ENCODE measurements at places on chromosomes 5 and 9.

DNA sequence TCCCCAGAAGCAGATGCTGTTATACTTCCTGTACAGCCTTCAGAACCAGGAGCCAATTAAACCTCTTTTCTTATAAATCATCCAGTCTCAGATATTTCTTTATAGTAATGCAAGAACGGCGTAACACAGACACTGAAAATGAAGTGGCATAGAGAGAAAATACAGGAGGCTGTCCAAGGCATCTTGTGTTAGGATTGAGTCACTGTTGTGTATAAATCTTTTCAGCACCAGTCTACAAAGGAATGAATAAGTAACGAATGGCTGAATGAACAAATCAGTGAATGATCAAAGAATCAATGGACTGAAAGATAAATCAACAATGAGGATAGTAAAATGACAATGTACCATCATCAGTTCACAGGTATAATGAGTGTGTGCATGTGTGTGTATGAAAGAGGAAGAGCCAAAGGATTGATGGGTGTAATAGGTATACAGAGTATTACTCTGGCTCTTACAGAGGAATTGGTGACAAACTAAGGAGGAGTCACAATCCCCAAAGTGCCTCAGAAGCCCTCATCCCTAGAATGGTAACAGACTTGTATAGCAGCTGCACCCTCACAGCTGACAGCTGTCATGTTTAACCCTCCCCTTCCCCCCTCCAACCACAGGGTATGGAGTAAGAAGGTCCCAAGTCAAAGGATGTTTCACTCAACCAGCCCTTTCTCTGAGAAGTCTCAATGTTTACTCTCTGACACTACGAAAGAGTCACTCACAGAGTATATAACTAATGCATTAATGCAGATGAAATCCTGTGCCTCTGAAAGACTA lies 29.8 kb upstream of the MIER3 start:
- no peak for DNase-seq

GRCh38 chr9:129995409-129996160 lies 47.4 kb downstream of the FNBP1 start:
- DNase-seq = no peak

DNA sequence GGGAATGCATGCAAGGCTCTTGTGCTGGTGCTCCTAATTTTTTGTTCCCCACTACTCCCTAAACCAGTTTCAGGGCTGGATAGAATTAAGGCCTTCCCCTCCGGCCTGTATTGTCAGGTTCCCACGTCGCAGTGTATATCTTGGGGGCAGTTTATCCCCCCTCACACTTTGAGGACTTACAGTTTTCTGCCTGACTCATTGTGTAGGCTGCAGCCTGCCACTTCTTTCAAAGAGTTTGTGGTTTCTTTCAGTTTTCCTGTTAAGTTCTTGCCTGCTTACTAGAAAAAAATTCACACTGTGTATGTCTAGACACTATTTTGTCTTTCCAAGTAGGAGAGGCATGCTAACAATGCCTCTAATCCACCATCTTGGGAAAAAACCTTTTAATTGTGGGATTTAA lies 28.4 kb upstream of the BTNL3 start:
- no peak for DNase-seq

- DNase-seq = no peak
Observed at GRCh38 chr5:139828207-139828895, 32.7 kb downstream of the PSD2 start.

GRCh38 chr5:12861886-12862654 lies 957.8 kb upstream of the CTNND2 start:
- no peak for DNase-seq

GRCh38 chr5:6572825-6573380 lies 59.9 kb downstream of the NSUN2 start:
- no peak for DNase-seq

DNA sequence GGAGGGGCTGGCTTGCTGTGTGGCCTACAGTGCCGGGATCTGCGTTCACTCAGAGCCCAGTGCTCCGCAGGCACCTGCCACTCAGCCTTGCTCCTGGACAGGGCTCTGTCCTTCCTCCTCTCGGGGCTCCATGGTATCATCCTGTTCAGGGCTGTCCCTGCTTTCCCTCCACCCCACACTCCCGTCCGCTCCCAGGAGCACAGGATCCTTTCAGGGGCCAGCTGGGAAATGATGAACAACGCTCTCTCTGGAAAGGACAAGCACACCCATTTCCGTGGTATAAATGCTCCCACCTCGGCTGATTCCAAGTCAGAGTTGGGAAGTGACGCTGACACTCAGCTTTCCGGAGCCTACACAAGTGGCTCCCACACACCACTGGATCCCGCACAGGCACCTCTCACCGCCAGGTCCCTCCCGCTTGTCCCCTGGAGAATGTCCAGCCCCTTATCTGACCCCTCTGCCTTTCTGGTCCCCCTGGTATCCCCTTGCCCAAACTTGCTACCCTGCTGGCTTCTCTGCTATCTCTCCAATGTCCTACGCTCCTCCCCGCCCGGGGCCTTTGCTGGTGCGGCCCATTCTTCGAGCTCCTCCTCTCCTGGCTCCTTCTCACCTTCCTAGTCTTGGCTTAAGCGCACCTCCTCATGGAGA lies 21.3 kb downstream of the HMCN2 start:
- no peak for DNase-seq

- DNase-seq = no peak
Observed at GRCh38 chr5:173217626-173218397, 17.2 kb downstream of the NKX2-5 start.

DNA sequence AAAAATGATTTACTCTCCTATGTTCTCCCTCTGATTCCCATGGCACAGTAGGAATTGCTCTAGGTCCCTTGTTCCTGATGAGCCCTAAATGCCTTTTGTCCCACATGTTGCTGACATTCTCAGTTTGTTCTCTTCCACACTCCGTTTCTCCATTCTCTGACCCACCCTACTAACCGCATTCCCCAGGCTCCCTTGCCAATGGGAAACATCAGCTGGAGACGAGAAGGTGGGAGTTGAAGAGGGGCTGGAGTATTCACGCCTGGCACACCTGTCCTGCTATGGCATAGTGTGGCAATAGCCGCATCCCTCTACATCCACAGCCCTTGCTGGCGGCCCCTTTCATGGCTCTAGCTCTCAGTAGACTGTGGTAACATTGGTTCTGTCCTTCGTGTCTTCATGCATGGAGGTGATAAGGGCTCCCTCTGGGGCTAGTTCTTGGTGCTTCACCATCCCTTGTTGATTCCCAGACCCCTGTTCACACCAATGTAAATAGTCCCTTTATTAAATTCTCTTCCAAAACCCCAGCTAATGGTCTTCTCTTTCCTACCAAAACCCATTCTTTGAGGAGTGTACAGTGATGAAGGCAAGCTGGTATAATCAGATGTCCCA lies 16.4 kb upstream of the ARL15 start:
- DNase-seq = no peak

DNA sequence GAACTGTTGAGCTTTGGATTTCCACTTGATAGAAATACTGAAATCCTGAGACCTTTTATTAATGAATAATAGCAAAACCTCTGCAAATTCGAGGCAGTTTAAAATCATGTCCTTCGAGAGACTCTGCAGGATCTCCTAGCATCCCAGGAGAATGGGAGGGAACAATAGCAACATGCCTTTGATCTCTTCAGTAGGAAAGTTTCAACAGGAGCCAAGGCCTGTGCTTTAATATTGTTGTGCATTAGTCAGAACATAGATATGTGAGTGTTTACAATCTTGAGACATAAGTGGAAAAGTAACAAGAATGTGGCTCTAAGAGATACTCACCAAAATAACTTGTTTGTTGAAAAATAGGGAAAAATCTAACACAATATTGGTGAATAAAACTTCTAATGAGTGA lies 83.3 kb upstream of the LHFPL2 start:
- DNase-seq = no peak

- no peak for DNase-seq
Observed at GRCh38 chr9:136093346-136093986, 1.6 kb downstream of the NACC2 start.

GRCh38 chr5:154761046-154761736 lies 6.0 kb downstream of the LARP1 start:
- no peak for DNase-seq

DNA sequence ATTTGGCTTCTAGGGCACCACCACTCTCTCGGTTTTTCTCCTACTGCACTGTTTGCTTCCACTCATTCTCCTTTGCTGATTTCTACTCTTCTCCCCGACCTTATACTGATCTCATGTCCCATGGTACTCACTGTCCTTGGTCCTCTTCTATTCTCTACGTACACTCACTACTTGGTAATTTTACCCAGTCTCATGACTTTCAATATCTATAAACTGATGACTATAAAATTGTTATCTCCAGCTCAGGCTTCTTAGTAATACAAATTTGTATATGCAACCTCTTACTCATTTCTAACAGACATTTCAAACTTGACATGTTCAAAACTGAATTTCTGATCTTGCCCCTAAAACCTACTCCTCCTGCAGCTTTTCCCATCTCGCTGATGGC lies 4.1 kb downstream of the RAPGEF6 start:
- DNase-seq = no peak

DNA sequence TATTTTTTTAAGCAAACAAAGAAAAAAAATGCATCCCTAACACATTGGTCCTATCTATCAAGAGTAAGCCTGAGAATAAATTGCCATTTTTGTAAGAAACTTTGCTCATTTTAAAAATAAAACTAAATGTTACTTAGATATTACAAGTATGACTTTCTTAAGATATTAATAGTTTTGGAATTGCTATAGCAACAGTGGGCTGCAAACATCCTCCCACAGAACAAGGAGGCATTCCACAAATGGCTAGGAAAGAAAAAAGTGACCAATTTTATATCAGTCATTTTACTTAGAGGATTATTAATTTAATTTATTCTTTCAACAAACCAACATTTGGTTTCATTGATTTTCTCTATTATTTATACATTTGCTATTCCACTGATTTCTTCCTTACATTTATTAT lies 63.7 kb downstream of the LURAP1L start:
- no peak for DNase-seq

DNA sequence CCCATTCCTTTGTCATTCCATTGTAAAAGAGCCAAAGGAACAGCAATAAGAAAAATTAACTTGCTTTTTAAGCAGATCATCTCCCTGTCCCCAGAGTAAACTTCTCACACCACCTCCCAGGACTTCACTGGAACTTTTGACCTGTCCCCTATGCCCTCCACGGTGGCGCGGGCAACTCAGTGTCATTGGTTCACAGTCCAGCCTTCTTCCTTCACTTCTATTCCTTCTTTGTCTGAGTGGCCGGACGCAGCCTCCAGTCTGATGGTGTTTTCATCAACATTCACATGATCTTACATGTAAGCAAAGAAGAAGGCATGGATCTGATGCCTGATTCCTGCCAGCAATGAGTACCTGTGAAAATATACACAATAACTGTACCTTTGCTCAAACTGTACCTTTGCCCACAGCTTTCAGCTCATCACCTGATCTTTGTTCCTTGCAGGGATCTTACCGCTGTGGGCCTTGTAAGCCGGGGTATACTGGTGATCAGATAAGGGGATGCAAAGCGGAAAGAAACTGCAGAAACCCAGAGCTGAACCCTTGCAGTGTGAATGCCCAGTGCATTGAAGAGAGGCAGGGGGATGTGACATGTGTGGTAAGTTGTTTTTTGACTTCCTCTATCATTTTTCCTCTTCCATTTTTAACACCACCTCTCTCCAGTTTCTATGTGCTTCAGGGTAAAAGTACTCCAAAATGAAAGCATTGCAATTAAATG lies 32.5 kb downstream of the THBS4 start:
- no peak for DNase-seq

- no peak for DNase-seq
Observed at GRCh38 chr5:15290953-15291352, 209.0 kb upstream of the FBXL7 start.

DNA sequence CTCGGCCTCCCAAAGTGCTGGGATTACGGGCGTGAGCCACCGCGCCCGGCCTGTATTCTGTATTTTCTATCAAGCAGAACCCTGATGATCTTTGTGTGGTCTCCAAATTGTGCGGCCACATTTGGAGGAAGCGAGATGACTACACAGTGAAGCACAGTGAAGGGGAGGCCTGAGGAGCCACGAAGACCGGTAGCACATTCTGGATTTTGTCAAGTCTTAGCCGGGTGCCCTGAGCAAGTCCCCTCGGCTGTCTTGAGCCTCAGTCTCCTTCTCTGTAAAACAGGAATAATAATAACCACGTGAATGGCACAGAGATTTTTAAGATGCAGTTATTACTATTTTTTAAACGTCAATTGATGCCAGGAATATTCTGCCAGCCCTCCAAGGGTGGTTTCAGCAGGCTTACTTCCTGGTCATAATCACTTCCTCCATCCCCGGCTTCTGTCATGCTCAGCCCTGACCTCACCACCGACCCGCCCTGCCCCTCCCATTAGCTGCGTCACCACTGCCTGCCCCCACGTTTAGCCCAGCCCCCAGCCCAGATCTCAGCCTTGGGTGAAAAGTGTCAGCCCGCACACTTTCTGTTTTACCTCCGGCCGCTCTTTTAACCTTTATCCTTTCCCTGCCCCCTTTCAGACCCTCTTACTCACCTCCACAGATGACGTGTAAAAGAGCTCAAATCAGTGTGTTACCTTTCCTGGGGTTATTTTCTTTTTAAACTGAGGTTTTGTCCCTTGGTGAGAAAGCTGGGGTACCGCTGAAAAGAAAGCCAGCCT lies 27.0 kb upstream of the ERGIC1 start:
- peak; percentile 93 for DNase-seq

- no peak for DNase-seq
Observed at GRCh38 chr9:97895695-97896332, 26.5 kb downstream of the TRMO start.

DNA sequence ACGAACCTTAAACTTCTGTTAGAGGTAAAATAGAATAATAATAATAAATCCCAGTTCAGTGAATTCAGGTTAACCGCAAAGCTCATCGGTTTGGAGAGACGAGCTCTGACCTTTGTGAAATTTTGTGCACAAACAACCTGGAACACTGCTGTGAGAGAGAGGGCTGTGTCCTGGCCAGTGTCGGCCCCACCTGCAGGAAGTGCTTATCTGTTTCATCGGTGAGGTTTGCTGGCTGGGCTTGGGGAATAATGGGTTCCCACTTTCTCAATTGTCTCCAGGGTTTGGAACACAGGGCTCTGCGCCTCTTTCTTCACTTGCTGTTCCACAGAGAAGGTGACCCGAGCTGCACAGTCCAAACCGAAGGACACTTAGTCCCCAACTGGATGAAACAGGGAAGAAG lies 19.3 kb upstream of the CLPTM1L start:
- no peak for DNase-seq

DNA sequence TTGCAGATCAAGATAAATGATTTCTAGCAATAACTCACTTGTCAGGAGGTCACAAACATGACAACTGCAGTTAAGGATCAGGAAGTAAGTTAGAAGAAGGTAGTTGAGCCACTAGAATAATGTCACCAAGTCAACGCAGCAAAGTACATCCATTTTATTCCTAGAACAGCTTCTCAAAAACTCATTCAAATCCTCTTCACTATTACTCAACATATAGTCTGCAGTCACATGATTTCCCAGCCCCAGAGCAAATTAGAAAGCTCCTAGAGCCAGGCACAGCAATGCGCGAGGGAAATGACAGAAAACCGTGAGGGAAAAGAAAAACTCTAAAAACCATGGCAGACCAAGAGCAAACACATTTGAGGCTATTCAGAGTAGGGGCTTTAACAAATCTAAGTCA lies 49.9 kb upstream of the ZNF622 start:
- DNase-seq = no peak

- DNase-seq = no peak
Observed at GRCh38 chr9:114386886-114387679, 699 bp downstream of the AKNA start.
